ENCODE measurements at places on chromosomes 1 and 21.

GRCh38 chr1:89603651-89604413 lies 29.1 kb upstream of the LRRC8C start:
- no peak for DNase-seq

DNA sequence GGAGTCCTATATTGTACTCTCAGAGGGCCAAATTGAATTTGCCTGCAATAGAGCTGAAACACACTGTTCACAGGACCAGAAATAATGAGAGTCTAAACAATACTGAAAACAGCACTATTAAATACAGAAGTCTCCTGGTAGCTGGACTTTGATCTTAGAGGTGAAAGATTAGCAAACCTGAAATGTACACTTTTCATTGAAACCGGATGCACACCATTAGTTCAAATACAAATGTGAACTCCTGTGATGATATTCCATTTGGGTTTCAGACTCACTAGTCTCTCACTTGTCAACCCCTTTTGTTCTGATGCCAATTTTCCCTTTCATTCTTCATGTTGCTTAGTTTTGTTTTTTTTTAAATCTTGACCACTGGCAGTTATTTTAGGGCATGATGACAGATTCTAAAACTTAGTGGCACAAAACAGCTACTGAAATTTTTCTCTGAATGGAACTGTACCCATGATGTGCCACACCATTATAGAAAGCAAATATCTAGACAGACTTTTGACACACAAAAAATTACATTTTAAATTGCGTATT lies 5.9 kb upstream of the TNFSF4 start:
- DNase-seq = no peak

GRCh38 chr21:43367296-43367695 lies 59.6 kb downstream of the SIK1 start:
- DNase-seq = no peak

- DNase-seq = no peak
Measured at GRCh38 chr1:154791292-154792166, 78.6 kb downstream of the KCNN3 start.

DNA sequence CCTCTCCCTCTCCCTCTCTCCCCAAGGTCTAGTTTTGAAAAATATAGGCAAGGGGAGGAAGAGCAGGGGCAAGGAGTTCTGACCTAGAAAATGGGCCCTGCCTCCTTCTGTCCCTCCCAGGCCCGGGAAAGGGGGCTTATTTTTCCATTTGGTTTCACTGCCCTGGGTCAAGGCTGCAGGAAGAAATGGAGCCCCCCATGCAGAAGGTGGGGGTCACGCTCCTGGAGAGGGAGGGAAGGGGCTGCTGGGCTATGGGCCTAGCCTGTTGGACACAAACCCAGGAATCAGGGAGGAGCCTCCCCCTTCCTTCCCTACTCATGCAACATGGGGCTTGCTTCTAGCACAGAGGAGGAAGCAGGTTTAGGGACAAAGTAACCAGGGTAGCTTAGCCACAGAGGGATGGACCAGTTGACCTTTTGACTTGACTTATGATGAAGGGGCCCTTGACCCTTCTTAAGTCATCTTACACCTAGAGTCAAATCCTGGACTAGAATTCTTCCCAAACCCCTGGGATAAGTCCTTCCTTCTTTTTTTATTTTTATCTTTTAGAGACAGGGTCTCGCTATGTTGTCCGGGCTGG lies 70.4 kb upstream of the SSBP3 start:
- no peak for DNase-seq

GRCh38 chr1:178011465-178011828 lies 41.6 kb upstream of the SEC16B start:
- DNase-seq = peak; percentile 64

DNA sequence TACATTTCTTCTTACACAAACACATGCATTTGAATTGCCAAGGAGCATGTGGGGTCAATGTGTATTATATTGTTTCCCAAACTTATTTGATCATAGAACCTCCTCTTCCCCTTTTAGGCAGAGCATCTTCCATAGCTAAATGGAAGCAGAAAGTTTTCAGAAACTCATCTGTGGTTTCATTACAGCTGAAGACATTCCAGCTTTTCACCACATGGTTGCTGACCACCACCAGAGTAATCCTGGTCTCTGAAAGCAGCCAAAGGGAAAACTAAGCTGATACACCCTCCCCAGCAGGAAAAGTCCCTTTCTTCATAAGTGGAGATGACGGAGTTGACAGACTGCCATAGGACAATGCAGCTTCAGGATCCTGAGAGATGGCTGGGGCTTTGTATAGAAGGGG lies 30.2 kb upstream of the OTUD3 start:
- DNase-seq = no peak

DNA sequence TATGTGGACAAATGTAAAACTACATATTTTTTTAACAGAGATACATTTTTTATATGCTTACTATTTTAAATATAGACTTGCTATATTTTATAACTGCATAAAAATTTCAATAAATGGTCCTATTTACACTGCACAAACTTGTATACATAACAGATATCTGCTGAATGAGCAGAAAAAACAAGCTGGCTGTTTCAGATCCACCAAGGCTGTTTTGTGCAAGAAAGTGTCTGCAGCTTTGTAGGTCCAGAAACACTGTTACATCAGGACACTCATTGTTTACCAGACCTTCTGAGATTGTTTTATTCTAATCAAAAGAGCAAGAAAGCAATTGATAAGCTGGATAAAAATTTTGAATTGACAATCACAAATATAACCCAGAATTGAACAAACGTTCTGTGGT lies 99.3 kb downstream of the NCAM2 start:
- no peak for DNase-seq

GRCh38 chr1:119564548-119564947 lies 57.5 kb downstream of the HSD3B1 start:
- no peak for DNase-seq

DNA sequence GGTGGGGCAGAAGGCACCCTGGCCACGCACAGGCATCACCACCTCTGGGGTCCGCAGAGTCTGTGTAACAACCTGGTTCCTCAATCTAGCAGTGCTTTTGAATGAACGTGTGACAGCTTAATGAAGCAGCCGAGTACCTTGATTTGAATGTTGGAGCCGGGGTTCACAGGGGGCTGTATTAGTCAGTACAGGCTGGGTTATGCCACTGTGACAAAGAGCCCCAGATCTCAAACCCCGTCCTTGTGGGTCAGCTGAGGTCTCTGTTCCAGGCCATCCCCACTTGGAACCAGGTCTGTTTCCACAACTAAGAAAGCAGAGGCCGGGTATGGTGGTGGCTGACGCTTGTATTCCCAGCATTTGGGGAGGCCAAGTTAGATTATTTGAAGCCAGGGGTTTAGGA lies 10.5 kb downstream of the TMEM240 start:
- no peak for DNase-seq

- DNase-seq = no peak
Measured at GRCh38 chr1:73626326-73626725, 571.6 kb downstream of the LRRIQ3 start.

DNA sequence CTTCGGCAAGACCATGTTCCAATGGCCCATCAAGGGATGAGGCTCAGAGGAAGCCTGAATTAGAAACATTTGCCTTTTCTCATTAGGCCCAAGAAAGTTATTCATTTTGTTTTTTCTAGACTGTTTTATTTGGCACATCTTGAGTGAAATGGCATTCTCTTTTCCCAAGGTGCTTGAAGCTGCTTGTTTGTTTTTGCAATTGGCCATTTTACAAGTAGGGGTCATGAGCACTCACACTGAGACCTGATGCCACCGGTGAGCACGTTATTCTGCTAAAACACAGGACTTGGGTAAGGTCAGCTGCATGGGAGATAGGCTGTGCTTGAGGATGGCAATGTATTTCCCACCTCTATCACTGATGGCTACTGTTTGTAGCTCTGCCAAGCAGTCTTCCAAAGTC lies 128.1 kb downstream of the TBX15 start:
- DNase-seq = no peak

DNA sequence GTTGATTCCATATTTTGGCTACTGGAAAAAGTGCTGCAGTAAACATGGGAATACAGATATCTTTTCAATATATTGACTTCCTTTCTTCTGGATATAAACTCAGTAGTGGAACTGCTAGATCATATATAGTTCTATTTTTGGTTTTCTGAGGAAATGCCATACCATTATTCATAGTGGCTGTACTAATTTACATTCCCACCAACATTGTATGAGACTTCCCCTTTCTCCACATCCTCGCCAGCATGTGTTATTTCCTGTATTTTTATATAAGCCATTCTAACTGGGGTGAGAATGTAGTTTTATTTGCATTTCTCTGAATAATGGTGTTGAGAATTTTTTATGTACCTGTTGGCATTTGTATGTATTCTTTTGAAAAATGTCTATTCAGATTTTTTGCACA lies 385.2 kb downstream of the NUF2 start:
- no peak for DNase-seq

GRCh38 chr1:3478187-3478586 lies 23.7 kb downstream of the ARHGEF16 start:
- no peak for DNase-seq

DNA sequence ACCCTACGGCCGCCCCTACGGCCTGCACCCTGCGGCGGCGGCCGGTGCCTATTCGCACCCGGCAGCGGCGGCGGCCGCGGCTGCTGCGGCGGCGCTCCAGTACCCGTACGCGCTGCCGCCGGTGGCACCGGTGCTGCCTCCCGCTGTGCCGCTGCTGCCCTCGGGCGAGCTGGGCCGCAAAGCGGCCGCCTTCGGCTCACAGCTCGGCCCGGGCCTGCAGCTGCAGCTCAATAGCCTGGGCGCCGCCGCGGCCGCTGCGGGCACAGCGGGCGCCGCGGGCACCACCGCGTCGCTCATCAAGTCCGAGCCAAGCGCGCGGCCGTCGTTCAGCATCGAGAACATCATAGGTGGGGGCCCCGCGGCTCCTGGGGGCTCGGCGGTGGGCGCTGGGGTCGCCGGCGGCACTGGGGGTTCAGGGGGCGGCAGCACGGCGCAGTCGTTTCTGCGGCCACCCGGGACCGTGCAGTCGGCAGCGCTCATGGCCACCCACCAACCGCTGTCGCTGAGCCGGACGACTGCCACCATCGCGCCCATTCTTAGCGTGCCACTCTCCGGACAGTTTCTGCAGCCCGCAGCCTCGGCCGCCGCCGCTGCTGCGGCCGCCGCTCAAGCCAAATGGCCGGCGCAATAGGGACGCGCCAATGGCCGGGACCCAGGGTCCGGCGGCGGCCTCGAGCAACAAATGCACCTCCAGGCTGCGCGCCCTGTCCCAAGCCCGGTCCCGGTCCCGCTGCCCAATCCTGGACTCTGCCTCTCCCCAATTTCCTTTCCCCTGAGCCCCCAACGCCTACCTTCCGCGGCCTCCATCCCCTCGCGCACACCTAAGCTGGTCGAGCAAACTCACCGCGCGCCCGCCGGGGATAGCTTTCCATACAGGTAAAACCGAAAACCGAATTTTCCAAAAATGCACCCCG lies 1.8 kb downstream of the FOXD3 start:
- DNase-seq = peak; percentile 56

All from islet precursor cell (in vitro differentiated cells).